ENCODE measurements at places on chromosomes 6 and 20.

GRCh38 chr6:148850964-148851363 is 104.1 kb downstream of the UST start:
- no peak for DNase-seq

DNA sequence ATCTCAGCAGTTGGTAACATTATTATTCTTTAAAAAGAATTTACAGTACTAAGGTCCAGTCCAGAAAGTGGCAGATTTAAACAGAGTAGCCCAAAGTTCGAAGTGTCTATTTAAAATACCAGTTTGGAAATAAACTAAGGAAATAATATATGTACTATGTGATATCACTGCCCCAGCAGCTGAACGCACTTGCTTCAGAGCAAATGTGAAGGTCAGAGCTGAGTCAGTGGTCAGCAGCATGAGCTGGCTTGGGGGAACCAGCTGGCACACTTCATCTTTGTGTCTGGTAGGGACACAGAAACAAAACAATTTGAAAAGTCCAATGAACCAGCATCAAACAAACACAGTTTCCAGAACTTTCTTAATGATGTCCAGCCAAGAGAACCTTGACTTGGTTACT is 15.4 kb downstream of the TMEM14B start:
- no peak for DNase-seq

DNA sequence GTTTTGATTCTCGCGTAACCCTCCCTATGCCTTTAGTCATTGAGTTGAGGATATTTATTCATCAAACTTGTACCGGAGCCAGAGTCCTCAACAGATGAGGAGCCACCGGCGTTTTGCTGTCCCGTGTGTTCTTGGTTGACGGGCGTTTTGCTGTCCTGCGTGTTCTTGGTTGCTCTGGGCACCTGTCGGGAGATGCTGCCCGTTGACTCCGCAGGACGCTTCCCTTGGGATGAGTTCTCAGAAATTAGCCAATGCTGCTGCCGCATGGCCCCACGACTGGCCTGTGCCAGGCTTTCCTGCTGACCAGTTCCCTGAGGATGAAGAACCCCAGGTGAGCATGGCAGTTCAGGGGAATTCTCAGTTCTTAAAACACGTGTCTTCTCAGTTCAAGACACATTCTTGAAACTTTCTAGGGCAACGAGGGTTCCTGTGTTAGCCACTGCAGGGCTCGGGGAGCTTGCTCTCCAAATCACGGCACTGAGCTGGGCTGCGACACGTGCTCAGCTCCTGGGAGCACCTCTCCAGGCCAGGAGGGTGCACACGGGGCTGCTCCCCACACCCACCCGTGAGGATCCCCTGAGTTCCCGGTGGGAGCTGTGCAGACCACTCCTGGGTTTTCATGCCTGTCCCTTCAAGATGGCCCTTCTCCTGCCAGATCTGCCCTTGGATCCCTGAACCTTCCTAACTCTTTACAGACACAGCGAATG is 265.6 kb downstream of the SMOC2 start:
- DNase-seq: no peak

- DNase-seq: no peak
These were observed 17.5 kb downstream of the PTK7 start for GRCh38 chr6:43093436-43094289.

DNA sequence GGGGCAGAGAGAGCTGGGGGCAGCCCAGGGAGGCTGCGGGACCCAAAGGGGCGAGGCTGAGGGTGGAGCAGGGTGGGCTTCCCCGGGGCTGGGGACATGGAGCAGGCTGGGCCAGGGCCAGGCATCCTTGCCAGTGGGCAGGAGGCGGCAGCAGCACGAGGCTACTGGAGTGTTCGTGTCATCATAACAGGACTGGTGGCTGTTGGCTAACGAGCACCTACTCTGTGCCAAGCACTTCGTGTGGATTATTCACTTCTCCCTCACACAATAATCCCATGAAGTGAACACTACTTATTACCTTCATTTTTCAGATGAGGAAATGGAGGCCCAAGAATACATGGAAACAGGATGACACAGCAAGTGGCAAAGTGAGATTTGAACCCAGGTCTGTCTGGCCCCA is 41.7 kb downstream of the GRM4 start:
- DNase-seq: no peak

GRCh38 chr20:35714127-35714526 is 14.9 kb downstream of the ROMO1 start:
- no peak for DNase-seq

- no peak for DNase-seq
These were observed 2.9 kb downstream of the ATXN1 start for GRCh38 chr6:16758163-16758975.

DNA sequence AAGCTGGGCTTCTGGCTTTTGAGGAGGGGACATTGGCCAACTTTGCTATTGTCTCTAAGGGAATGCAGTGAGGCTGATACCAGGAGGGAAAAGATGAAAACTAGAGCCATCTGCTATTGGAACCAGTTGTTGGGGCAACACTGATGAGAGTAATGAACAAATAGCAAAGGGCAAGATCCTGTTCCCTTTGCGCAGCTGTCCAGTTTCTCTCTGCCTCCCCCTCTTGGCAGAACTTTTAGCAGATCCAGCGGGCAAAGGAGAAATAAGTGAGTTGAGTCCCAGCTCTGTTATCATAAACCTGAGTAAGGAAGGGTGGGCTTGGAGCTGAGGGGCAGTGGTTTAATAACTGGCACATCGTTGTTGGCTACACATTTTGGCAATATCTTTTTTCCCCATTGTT is 126.8 kb downstream of the AKAP7 start:
- DNase-seq: no peak

DNA sequence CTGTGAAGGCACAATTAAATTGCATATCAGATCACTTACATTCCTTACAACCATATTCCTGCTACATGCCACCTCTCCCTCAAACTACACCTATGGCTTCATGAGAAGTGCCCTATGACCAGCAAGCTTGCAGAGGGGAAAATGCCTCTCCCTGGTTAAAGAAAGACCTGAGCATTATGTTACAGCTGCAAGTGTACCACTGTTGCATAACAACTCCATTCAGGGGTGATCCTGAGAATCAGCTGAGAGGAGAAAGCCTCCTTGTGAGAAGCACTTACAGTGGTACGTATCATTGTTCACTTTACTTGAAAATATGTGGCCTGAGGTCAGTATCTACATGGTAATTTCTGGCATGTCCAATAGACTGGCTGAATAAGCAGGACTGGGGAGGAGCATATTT is 20.0 kb downstream of the PDSS2 start:
- no peak for DNase-seq

GRCh38 chr20:50260479-50261221 is 70.0 kb downstream of the CEBPB start:
- DNase-seq: no peak

GRCh38 chr20:57260934-57261333 is 5.5 kb downstream of the BMP7 start:
- DNase-seq: no peak

- DNase-seq: no peak
These were observed 4.1 kb downstream of the PKIB start for GRCh38 chr6:122614303-122614702.

DNA sequence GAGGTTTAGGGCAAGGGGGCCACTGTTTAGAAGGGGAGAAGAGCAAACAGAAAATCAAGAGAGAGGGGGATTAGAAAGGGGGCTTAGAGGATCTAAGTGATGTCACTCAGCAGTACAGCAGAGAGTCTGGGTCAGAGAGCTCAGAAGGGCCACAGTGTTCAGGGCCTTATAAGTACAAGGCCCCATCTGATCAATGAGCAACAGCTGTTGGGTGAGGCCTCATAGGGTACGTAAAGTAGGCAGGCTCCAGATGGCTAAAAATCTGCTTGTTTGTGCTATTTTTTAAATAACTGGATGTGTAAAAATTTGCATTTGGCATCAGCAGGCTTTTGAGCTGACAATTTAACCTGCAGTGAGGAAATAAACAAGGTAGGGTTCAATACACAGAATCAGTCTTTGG is 149.8 kb downstream of the SH3BGRL2 start:
- DNase-seq: no peak

DNA sequence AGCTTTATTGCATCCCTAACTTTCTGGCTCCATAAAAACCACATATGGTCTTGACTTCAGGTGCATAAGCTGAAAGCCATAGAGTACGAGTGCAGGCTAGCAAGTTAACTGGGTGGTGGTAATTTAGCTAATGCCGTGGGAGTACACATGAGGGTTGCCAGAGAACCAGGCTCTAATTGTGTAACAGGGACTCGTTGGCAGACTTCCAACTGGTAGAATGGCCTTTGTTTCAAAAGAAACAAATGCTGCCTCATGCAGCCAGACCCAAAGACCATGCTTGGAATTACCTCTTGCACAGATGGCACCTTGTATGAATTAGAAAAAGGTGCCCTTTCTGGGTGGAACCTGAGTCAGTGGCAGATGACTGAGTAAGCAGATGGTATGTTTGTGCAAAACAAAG is 73.2 kb downstream of the LY86 start:
- DNase-seq: no peak

DNA sequence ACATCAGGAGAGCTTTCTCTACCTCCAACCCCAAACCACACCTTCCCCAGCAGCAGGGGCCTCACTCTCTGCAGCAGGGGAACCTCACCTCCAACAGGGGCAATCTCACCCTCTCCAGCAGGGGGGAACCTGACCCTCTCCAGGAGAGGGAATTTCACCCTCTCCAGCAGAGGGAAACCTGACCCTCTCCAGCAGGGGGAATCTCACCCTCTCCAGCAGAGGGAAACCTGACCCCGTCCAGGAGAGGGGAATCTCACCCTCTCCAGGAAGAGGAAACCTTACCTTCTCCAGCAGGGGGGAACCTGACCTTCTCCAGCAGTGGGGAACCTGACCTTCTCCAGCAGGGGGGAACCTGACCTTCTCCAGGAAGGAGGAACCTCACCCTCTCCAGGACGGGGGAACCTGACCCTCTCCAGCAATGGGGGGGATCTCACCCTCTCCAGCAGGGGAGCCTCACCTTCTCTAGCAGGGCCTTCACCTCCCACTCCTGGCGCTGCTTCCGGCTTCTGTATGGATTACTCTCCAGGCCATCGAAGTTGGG is 3.1 kb downstream of the B3GALT4 start:
- no peak for DNase-seq

GRCh38 chr6:119856136-119856535 is 506.6 kb upstream of the MAN1A1 start:
- no peak for DNase-seq

DNA sequence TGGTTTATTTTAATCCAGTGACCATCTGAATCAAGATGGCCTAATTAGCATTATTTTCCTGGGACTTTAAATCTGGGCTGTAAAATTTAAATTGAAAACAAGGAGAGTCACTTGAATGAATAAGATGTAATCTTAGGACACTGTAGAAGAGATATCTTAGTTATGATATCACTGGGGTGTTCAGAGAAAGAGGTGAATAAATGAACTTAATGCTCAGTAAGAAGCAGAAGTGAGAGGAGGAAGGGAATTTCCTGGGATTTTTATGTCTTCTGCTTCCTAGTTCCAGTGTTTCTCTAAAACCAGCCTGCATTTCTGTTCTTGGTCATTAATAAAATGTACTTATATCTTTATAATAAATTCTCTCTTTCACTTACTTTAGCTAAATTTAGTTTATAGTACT is 136.8 kb upstream of the PTPRK start:
- DNase-seq: no peak

GRCh38 chr20:3669710-3670367 is 6.6 kb upstream of the GFRA4 start:
- DNase-seq: no peak

DNA sequence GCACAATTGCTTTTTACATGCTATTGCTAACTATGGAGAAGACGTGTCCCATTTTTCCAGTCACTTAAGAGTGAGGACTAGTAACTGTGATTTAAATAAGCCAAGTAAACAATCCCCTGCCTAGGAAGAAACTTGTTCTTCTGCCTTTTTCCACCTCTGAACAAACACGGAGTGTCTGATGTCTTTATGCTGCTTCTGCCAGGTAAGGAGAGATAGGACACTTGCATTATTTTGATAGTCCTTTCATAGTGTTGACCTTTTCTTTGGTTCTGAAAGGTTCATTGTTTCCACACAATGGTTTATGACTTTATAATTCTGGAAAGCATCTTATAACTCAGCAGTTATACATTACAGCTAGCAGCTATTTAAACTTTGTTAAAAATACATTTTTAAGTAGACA is 8.4 kb downstream of the LRP11 start:
- DNase-seq: no peak

DNA sequence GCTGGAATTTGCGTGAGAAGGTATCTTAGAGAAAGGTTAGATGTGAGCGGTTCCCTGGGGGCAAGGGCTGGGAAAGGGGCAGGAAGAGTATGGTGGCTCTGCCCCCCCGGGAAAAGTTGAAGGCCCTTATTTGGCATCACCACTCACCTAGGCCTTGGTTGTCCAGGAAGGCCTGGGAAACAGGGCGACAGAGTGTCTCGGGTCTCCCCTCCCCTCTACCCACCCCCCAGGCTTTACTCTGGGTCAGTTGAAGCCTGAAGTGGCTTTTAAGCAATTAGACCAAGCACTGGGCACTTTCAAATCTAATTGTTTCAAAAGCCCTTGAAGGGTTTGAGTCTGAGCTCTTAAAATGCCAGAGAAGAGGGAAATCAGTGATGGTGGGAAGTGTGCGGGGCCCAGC is 30.2 kb upstream of the FOXP4 start:
- no peak for DNase-seq

DNA sequence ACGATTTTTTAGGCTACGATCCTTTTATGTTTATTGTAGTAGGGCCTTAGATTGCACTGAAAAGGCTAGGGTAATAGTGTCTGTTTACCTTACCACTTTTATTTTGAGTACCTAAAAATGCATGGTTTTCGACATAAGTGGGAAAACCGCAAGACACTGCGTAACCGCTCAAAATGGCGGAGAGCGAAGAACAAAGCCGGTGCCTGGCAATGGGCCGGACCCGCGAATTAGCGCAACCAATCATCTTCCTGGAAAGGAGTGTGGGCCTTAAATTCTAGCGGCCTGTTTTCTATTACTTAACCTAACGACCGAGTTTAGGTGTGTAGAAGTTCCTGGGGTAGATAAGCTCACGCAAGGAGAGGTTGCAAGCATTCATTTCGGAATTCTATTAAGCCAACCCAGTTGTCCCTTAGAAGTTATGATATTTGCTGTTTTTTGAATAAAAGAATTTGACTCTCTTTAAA is 118.0 kb downstream of the HFE start:
- DNase-seq: peak; percentile 65

- no peak for DNase-seq
These were observed 279.6 kb downstream of the PRL start for GRCh38 chr6:22017272-22017671.

- DNase-seq: no peak
These were observed 44.7 kb downstream of the SLC35F1 start for GRCh38 chr6:117951783-117952182.
